ENCODE measurements at places on chromosomes 4 and X.

DNA sequence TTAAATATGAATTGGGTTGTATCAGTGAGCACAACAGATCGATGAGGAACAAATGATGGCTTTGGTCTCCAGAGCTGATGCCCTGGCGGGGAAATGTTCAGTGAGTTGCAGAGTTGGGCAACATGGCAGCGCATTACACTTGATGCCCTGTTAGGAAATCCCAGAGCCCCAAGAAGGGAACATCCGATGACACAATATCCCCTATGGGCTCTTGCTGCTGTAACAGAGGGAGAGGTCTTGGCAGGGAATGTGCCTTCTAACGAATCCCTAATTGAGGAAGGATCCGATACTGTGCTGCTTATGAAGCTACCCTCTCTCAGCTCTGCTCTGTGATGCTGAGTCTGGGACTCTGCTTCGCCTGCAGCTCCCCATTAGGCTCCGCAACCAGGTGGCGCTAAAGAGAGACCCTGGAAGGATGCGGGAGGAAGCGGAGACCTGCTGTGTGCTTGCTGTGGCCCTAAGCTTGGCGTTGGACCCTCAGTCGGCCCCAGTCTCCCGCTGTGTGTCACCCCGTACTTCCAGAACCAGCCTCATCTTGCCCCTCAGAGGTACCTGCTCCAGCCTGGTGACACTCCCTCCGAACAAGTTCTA, 38.9 kb downstream of the PDHA1 start:
- peak; percentile 26 for DNase-seq

DNA sequence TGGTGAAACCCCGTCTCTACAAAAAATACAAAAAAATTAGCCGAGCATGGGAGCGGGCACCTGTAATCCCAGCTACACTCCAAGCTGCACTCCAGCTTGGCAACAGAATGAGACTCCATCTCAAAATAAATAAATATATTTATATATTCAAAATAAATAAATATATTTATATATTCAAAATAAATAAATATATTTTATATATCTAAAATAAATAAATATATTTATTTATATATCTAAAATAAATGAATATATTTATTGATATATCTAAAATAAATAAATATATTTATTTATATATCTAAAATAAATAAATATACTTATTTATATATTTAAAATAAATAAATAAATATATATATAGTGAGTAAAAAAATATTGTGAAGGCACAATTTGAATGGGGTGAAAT, 63.4 kb upstream of the EXOC1L start:
- no peak for DNase-seq

GRCh38 chr4:149166365-149166764, 649.3 kb downstream of the IQCM start:
- DNase-seq: no peak

DNA sequence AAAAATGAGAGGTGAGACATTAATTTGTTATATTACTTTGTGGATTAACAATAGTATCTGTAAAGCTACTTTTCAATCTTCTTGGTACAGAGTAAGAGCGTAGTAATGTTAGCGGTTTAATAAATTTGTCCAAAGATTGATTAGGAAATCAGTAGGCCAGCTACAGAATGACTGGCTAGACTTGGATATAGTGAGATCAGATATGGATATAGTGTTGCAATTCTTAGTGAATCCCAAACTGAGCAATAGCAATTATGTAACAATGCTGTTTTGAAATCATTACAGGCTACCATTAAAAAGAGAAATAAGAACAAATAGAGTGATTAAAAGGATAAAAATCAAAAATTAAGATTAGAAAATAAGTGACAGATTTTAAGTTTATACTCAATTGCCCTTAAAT, 847 bp upstream of the UGT2A2 start:
- DNase-seq: no peak

- no peak for DNase-seq
Observed at GRCh38 chr4:175874306-175874705, 62.2 kb upstream of the GPM6A start.

DNA sequence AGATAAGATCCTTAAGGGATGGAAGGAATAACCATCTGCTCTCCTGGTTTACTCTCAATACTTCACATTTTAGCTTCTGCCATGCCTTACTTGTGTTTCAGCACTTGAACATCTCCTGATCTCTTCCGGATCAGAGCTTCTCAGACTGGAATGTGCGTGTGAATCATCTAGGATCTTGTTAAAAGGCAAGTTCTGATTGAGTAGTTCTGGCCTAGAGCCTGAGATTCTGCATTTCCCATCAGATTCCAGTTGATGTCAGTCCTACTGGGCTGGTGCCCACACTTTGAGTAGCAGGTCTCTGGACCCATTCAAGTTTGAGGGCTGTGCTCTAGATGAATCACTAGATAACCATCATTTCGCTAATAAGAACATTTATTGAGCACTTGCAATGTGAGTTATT, 20.0 kb downstream of the NDP start:
- no peak for DNase-seq

Data from stimulated activated CD8-positive, alpha-beta memory T cell treated with anti-CD3 and anti-CD28 coated beads, Interleukin-7, amount 100 ng/mL, for 24 hours (primary cell).